ENCODE measurements at places on chromosomes 16 and 17. TPM values are rescaled to one million over a fixed set of nuclear protein-coding genes. Genes with fewer than 3 reads are reported as not detected.

The MAP2K3 gene
- 39.8 TPM for total RNA-seq

GRCh38 chr16:12406926-12407690, 396.6 kb downstream of the CPPED1 start:
- peak; percentile 84 for DNase-seq

The PLXDC1 gene
- not detected for total RNA-seq

- peak; percentile 23 for DNase-seq
These were observed 30.8 kb upstream of the DHX40 start for GRCh38 chr17:59534583-59534982.

The IL17C gene
- total RNA-seq: not detected

The ABCC12 gene
- not detected for total RNA-seq

DNA sequence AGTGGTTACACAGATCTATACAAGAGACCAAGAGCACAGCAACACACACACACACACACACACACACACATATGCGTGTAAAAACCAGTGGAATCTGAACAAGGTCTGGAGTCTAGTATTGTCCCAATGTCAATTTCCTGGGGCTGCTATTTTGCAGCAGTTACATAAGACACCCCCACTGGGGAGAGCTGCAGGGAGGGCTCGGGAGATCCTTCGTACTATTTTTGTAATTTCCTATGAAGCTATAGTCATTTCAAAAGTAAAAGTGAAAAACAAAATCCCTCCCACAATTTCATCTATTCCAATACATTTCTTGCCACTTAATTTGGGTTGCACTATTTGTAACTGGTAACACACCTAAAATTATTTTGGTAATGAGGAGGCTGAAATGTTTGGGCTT, 68.5 kb downstream of the C16orf95 start:
- no peak for DNase-seq

DNA sequence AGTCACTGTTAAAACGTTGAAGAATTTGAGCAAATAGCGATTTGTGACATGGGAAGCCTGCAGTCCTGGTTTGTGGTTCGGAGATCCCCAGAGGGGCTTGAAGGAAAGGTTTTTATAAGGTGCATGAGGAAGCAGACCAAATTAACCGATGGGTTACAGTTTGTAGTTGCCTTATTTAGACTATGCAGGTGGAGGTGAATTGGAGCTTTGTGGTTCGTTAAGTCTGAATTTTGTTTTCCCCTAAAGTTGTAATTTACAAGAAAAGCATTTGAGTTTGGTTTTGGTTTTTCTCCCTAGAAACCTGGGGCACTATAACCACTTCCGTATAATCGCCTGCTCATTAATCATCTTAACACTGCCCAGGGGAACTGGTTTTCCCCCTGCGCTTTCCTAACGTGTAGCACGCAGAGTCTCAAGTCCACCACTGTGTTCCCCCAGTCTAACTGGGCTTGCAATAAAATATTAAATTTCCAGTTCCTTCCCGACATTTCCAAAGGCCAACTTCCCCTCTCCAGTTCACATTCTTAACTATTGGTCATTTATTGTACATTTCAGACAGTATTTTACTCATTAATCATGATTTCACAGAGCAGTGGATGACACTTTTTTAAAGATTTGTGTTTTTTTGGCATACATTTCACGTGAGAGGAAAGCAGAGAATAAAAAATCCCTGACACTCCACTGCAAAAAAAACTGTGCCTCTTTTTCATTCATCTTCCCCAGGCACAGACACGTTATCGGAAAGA, 932 bp downstream of the ZNF267 start:
- DNase-seq: peak; percentile 48

The KRT24 gene
- total RNA-seq: not detected

DNA sequence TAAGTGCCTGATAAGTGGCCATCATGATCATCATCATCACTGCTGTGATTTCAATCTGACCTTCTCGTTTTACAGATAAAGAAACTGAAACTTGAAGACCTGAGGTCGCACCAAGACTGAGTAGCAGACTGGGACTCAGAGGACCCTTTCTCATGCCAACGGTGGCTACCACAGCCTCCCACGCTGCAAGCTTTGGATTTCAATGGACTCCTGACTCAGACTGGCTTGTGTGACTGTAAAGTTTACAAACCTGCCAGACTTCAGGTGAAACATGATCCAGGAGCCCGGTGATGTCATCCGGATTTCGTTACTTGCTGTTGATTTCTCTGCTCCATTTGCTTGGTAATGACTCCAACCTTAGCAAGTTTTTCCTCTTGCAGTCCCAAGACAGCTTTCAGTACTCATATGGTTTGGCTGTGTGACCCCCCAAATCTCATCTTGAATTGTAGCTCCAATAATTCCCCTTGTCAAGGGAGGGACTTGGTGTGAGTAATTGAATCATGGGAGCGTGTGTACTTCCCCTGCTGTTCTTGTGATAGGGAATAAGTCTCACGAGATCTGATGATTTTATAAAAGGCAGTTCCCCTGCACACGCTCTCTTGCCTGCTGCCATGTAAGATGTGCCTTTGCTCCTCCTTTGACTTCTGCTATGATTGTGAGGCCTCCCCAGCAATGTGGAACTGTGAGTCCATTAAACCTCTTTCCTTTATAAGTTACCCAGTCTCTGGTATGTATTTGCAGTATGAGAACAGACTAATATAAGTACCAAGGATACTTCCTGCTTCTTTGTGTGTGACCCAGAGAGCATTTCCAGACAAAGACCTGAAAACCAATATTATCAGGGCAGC, 26.7 kb upstream of the IRX6 start:
- DNase-seq: no peak

DNA sequence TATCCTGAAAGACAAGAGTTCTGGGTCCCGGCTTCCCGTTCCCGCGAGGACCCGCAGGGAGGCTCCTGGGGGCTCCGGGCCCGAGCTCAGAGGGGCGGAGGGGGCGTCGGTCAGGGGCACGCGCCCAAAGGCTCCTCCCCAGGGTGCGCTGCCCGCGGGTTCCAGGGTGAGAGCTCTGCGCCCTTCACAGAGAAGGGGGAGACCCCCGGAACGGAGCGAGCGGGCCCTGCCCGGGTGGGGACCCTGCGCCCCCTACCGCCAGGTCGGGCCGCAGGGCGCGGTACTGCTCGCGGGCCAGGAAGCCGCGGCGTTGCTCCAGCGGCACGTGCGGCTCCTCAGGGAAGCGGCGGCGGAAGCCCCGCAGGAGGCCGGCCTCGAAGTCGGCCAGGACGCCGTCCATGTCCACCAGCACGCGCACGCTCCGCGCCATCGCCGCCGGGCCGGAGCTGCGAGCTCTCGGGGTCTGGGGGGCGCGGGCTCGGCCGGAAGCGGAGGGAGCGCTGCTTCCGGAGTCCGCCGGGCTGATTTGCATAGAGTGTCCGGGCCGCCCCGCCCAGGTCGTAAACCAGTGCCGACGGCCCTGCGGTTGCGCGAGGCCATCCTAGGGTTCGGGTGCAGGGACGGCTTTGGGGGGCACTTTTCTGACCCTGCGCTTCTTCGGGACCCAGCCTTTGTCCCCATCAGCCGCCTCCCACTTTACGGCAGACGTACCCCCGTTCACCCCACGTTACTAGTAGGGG, at the start of gene NT5C:
Gene NT5C, minus strand, starts transcription at position 465 of the 740 bp plus-strand sequence. Its CDS starts 35 bp downstream, at position 430.
- DNase-seq: peak; percentile 79

The NRN1L gene
- not detected for total RNA-seq

GRCh38 chr16:81860287-81861266, 81.5 kb downstream of the PLCG2 start:
- DNase-seq: no peak

GRCh38 chr17:38535886-38536285, 69.9 kb downstream of the SRCIN1 start:
- no peak for DNase-seq

DNA sequence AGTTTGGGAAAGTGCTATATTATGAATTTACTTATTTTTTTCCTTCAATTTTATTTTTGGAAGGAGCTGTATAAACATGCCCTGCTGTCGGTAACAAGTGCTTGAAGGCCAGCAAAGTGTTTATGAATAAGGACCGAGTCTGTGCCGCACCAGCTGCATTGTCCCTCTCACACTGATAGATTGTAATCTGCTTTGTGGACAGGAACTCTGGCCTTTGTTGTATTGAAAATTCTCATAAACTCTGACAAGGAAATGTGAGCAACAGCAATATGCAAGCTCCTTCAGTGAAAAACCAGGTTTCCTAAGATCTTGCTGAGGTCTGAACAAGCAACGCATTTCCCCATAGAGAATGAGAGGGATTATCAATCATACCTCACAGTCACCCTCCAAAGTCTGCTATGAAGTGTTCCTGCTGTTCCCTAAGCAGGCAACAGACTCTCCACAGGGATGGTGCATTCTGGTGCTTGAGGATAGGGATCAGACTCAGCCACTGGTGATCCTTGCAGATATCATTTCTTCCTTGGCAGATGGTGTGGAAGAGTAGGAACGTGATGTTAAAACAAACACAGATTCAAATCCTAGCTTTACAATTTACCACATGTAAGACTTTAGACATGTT, 109.6 kb downstream of the KCNJ2 start:
- no peak for DNase-seq

DNA sequence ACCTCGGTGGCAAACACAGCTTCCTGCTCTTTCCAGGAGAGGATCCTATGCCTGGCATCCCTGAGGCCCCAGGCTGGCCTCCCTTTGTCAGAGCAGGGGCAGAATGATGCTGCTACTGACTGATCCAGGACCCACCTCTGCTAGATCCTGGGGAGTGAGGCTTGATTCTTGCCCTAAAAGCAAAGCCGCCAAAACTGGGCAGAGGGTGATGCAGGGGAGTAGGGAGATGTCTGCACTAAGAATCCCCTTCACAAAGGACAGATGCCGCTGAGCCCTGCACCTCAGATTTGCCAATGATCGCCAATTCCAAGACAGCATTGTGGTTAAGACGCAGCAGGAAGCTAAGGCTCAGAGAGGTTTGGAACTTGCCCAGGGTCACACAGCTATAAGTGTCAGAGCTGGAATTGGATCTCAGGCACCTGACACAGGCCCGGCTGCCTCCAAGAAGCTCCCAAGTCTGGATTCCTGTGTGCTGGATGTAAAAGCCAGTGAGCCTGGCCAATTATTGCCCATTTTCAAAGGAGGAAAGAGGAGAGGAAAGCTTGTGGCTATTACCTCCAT, 60.7 kb upstream of the TNRC6C start:
- no peak for DNase-seq

DNA sequence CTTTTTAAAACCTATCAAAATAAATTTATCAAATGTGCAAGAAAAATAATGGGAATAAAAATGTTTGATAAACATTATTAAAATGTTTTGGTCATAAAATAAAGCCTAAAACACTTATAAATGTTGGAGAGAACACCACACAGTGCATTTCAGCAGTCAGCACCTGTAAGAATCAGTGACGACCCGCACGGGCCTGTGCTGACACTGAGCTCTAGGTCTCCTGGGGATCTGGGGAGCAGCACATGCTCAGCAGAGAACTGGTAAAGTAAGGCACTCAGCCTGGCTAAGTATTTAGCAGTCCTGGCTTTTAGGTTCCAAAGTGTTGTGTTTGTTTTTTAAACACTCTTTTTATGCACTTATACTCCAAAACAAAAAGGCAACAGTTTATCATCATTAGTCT, 46.9 kb downstream of the HELZ start:
- no peak for DNase-seq

DNA sequence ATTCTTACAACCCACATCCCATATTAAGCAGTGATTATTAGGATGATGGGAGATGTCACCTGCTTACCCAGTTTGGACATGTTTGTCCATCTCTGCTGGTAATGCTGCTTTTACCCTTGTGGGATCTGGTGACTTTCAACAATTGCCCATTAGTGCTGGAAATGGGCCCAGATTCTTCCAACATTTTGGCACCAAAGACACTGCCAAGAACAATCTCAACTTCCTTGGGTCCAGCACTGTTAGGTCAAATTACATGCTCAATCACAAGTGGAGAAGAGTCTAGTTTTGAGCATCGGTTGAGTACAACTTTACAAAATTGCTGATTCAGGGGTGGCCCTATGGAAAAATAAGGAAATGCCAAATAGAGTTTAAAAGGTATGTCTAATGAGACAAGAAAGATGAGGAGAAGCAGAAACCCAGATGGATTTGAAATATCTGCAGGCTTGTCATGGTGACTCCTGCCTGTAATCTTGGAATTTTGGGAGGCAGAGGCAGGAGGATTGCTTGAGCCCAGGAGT, 13.0 kb upstream of the ZFP3 start:
- no peak for DNase-seq

- no peak for DNase-seq
These were observed 18.9 kb downstream of the UTP6 start for GRCh38 chr17:31882571-31882970.

The RPH3AL gene
- 6.7 TPM for total RNA-seq

GRCh38 chr17:80545499-80545826, 825 bp downstream of the RPTOR start:
- no peak for DNase-seq

The RMI2 gene
- 55.7 TPM for total RNA-seq

DNA sequence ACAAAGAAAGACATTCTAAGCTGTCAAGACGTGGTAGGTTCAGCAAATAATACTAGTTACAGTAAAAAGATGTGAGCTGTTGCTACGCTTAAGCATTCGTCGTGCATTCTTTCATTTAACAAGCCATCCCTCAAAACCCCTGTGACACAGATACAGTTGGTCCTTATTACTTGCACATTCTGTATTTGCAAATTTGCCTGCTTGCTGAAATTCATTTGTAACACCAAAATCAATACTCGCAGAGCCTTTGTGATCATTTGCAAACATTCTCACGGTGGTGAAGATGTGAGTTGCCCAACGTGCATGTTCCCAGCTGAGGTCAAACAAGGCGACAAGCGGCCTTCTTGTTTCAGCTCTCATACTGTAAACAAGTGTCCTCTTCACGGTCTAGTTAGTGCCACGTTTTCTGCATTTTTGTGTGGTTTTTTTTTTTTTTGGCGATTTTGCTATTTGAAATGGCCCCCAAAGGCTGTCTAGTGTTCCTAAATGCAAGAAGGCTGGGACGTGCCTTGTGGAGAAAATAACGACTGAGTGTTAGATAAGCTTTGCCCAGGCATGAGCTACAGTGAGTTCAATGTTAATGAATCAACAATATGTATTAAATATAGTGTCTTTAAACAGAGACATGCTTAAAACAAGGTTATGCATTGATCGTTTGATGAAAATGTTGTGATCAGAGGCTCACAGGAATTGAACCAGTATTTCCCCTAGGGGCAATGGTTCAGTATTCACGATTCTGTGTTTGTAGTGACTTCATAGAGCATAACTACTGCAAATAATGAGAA, 84.1 kb downstream of the RAB11FIP4 start:
- DNase-seq: peak; percentile 96

Measured in HepG2 (cell line).